ENCODE measurements at places on chromosomes 5 and 9.

DNA sequence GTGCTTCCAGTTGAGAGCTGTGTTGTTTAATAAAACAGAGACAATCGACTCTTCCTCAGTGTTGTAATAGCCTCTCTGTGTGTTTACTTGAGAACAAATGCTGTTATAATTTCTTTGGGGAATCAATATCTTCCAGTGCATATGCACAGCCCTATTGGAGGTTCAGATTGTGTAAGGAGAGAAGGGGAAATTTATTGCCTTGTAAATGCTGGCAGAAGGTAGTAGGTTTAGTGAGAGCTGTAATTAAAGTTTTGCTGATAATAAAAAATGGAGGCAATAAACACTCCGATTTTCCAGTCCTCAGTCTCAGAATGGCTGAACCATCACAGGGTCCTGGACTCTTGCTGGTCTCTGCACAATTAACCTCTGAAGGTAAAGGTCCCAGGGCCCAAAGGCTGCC is 128.3 kb downstream of the C5orf15 start:
- no peak for DNase-seq

DNA sequence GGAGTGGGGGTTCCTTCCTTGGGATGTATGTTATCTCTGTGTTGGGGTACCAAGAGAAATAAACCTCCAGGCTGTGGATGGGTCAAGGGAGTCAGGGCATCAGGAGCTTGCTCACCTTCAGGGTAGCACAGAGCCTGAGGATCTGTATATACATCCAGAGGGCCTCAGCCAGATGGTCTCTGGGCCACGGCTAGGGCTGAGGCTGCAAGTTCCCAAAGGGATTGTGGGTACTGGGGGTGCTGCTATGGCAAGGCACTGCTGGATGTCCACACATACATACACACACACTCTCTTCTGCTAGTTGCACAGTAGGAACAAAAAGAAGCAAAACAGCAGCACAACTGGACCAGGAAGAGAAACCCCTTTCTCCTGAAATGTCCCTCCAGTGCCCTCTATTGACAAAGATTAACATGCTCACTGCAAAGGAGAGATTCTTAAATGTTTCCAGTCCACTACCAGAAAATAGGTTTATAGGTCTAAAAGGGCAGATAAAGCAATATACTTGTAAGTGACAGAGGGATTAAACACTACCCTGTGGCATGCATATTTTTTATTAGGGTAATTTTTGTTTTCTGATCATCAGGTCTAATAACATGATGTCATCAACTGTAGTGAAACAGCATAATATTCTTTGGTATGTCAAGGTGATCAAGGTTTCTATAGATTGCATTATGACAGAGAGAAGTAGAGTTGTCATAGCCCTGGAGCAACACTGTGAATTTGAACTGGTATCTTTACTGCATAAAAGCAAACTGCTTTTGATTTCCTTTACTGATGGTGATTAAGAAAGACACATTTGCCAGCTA is 56.3 kb upstream of the KCNN2 start:
- DNase-seq: no peak

GRCh38 chr9:77455312-77455927 is 192.7 kb downstream of the GNA14 start:
- peak; percentile 23 for DNase-seq

DNA sequence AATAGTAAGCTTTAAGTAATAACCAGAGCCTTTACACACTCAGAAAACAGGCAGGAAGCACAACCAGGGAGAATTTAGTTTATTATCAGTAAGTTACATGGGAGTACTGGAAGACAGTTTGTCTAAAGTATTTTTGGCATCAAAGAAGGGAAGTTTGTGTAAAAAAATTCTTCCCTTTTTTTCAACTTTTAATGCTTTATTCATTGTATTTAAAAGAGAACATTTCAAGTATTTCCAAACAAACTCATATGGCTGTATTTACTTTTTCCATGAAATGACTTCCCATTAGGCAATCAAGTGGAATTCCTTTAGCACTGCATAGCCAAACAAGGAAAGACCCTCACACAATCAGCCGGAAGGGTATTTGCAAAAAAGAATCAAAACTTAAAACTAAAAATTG is 26.7 kb downstream of the RNF145 start:
- no peak for DNase-seq

- peak; percentile 74 for DNase-seq
These were observed 613 bp upstream of the TMEM267 start for GRCh38 chr5:43484106-43484849.

- no peak for DNase-seq
These were observed 496.8 kb downstream of the MAT2B start for GRCh38 chr5:164002214-164002613.

DNA sequence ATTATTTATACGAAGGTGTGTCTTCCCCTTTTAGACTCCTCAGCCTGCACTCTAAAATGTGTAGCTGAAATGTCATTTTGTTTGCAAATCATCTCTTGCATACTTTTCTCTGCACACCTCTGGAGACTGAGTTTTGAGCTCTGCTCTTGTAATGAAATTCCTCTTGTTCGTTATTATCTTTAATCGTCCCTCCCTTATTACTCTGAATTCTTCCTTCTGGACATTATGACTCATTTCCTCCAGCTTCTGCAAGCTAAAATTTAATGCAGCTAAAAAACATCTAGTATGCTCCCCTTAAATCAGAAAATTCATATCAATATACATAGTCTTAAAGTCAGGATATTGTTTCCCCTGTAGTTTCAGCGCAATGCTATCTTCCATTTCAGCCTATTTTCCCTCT is 13.5 kb downstream of the ISL1 start:
- no peak for DNase-seq

GRCh38 chr9:2181792-2182191 is 166.6 kb downstream of the SMARCA2 start:
- DNase-seq: no peak

- DNase-seq: no peak
These were observed 114.1 kb downstream of the BRINP1 start for GRCh38 chr9:119255116-119255515.

GRCh38 chr9:123251324-123251723 is 17.1 kb downstream of the STRBP start:
- DNase-seq: no peak

DNA sequence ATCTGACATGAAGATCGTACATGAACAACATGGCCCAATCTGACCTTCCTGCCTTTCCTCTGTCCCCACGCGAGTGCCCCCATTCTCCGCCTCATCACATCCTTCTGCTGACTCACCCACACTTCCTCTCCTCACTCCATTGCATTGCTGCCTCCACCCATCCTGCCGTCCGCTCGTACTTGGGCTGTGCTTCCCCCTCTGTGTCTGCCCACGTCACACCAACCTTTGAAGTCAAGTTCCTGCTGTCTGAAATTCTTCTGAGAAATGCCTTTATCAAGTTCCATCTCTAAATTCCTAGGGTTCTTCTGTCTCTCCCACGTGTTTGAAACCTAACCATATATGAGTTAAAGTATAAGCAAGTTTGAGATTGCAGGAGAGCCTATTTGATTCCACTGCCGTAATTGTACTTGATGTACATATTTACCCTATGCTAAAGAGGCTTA is 18.0 kb upstream of the STARD4 start:
- peak; percentile 69 for DNase-seq

DNA sequence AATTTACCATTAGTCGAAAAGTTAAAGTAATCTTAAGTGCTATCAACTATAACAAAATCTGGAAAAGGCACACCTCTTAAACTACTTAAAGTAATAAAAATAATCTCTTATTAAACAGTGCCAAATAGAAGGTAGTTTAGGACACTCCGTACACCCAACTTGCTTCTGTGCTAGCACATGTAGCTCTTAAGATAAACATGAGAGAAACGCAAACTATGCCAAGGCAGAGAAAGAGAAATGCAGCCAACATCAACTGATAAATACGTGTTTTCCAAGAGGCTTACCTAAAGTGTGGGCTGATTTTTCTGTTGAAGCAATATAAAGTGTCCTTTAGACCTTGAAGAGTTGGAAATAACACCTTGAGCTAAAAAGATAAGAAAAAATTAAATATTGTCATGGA is 480.6 kb upstream of the DAB2 start:
- DNase-seq: no peak

- no peak for DNase-seq
These were observed 41.9 kb upstream of the TNFAIP8 start for GRCh38 chr5:119313658-119314605.

GRCh38 chr9:92762781-92763708 is 1.6 kb downstream of the BICD2 start:
- no peak for DNase-seq

- no peak for DNase-seq
These were observed 36.1 kb upstream of the COL5A1 start for GRCh38 chr9:134605351-134605965.

DNA sequence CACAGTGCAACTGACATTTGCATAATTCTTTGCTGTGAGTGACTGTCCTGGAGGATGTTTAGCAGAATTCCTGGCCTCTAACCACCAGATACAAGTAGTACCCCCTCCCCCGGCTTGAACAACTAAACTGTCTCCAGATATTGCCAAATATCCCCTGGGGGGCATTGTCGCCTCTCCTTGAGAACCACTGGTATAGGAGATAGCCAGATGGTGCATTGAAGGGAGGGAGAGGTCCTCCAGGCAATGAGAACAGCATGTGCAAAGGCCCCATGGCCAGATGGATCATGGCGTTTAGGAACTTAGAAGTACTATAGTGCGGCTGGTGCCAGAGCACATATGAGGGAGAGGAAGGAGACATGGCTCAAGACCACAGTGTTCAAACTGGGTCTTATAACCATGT is 18.9 kb upstream of the ORM1 start:
- no peak for DNase-seq

DNA sequence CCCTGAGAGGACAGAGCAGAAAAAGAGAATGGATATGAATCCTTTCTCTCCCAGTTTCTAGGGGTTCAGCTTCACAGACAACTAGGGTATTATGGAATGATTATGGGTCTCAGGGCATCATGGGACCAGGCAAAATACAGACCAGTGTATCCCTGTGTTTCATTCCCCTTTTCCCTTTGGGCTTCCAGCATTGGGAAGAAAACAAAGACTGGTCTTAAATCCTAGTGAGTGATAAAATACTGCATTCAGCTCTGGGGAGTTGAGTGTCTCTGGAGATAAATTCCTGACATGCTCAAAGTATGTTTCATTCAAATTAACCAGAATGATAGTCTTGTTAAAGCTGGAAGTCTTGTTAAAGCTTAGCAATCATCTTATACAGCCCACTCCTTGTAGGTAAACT is 2.4 kb upstream of the POU4F3 start:
- DNase-seq: no peak

- no peak for DNase-seq
These were observed 201.7 kb upstream of the TARS1 start for GRCh38 chr5:33238826-33239695.

DNA sequence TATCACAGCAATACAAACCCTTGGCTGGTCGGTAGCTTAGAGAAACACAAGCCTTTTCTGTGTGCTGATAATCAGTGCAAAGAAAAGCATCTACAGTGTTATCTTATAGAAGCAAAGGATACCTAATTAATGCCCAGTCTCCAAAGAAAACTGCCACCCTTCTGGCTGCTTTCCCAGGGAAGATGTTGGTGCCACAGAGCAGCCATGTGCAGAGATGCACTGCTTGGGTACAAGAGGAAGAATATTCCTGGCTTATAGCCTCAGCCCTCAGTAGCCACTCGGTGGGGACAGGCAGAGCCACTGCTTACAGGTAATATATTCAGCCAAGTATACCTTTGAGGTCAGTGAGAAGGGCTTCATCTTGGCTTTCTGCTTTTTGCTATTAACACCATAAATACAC is 185.3 kb downstream of the PCSK1 start:
- no peak for DNase-seq

- no peak for DNase-seq
These were observed 43.1 kb downstream of the SAXO1 start for GRCh38 chr9:18989865-18990264.

- DNase-seq: no peak
These were observed 72.3 kb downstream of the XRCC4 start for GRCh38 chr5:83149671-83150070.

DNA sequence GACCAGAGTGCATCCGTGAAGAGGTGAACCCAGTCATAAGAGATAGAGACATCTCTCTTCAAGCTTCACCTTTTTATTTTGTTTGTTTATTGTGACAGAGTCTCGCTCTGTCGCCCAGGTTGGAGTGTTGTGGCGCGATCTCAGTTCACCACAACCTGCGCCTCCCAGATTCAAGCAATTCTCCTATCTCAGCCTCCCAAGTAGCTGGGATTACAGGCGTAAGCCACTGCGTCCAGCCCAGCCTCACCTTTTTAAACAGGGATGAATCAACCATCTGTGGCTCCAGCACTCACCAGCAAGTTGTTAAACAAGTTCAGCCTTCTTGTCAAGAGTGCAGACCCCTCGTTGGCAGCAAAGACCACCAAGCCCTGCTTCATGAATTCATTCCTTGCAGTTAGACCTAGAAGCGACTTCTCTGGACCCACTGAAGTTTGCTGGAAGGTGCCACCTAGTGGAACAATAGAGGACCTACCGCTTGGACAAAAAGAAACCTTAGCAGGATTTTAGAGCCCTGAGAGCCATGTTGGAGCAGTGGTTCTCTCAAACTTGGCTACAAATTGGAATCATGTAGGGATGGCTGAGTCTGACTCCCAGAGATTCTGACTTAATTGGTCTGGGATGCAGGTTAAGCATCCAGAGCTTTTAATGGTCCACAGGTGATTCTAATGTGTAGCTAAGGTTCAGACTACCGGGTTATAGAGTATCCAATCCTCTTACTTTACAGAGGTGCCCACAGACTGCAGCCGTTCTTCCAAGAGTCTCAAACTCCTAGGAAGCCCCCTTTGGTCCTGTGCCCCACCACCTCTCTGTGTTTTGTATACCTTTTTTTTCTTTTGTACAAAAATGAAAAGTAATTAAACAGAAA is 10.5 kb upstream of the GALNT10 start:
- no peak for DNase-seq

DNA sequence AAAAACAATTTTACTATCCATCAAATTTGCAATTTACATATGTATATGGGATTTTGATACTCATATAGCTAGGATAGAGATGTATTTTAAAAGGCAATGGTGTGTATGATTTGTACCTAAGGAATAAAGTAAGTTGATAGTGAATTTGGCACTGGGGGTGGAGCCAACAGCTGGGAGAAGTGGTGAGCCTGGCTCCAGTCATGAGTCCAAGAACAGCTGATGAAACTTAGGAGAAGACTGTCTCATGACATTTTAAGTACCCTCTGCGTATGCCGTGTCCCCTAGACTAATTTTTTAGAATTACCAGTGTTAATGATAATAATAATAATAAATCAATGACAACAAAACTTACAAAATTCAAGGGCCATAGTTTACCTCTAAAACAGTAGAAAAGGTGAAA is 181.4 kb downstream of the ADCY2 start:
- DNase-seq: no peak

GRCh38 chr9:85040146-85040545 is 370.6 kb downstream of the NTRK2 start:
- no peak for DNase-seq

DNA sequence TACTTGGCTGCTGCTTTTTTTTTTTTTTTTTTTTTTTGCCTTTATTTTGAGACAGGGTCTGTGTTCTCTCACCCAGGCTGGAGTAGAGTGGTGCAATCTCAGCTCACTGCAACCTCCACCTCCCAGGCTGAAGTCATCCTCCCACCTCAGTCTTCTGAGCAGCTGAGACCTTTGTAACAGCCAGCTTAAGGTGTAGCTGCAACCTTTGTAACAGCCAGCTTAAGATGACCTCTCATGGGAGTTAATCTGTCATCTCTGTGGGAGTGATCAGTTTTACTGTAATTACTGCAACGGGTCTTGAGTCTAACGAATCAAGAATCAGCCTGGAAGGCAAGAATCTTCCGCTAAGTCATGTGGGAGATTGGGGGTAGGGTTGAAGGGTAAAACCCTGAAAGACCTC is 31.6 kb upstream of the SNX2 start:
- no peak for DNase-seq
